ENCODE measurements at places on chromosomes 16 and 17. TPM values are rescaled to one million over a fixed set of nuclear protein-coding genes. Genes with fewer than 3 reads are reported as not detected.

The KRTAP9-8 gene
- not detected for total RNA-seq

The MT1F gene
- total RNA-seq = 2.4 TPM

The KRT32 gene
- total RNA-seq = not detected

GRCh38 chr16:31528523-31529107 is 915 bp downstream of the AHSP start:
- DNase-seq = no peak
- peaks cover 40% of the 10 kb centered on the region for H3K27me3 ChIP-seq
- H3K4me3 ChIP-seq = no peak overlapping the region
- no peaks in the 10 kb centered on the region for H3K36me3 ChIP-seq

GRCh38 chr17:66953630-66954020 is 10.9 kb upstream of the CACNG4 start:
- H3K4me1 ChIP-seq = peaks cover 11% of the 10 kb centered on the region
- DNase-seq = no peak
- H3K36me3 ChIP-seq = no peaks in the 10 kb centered on the region
- no peak overlapping the region for H3K27ac ChIP-seq
- peak overlapping the region; percentile 23 for H3K4me3 ChIP-seq

- peaks cover 2% of the 10 kb centered on the region for H3K27me3 ChIP-seq
- H3K27ac ChIP-seq = no peak overlapping the region
- no peak for DNase-seq
- peaks cover 34% of the 10 kb centered on the region for H3K4me1 ChIP-seq
- H3K4me3 ChIP-seq = no peak overlapping the region
- H3K36me3 ChIP-seq = no peaks in the 10 kb centered on the region
Observed at GRCh38 chr17:62649570-62649969, 22.1 kb downstream of the MRC2 start.

The NPIPB8 gene
- not detected for total RNA-seq

The NOS2 gene
- total RNA-seq = 0.91 TPM

The LGALS9B gene
- total RNA-seq = not detected

The OR1A1 gene
- total RNA-seq = not detected

The WFIKKN1 gene
- total RNA-seq = 8.5 TPM

- DNase-seq = no peak
- H3K4me3 ChIP-seq = no peak overlapping the region
- H3K36me3 ChIP-seq = no peaks in the 10 kb centered on the region
- no peaks in the 10 kb centered on the region for H3K27me3 ChIP-seq
Observed at GRCh38 chr16:25198021-25198420, 18.7 kb upstream of the AQP8 start.

DNA sequence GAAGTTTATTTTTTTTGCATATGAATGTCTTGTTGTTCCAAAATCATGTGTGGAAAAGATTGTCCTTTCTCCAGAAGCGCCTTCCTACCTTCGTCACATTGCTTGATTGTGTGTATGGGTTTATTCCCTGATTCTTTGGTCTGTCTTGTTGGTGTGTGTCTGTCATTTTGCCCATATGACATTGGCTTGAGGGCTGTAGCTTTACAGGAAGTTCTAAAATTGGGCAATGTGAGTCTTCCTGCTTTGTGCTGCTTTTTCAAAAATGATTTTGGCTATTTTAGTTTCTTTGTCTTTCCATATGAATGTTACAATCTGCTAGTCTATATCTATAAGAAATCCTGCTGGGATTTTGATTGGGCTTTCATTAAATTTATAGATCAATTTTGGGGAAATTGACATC is 217.2 kb downstream of the SNX29 start:
- H3K4me3 ChIP-seq = no peak overlapping the region
- H3K4me1 ChIP-seq = peaks cover 5% of the 10 kb centered on the region
- H3K27me3 ChIP-seq = peaks cover 2% of the 10 kb centered on the region

The TMEM204 gene
- total RNA-seq = 0.98 TPM

The SPATA22 gene
- not detected for total RNA-seq

The DNAAF8 gene
- 0.68 TPM for total RNA-seq

The STX1B gene
- total RNA-seq = 14.1 TPM

- DNase-seq = no peak
- H3K4me3 ChIP-seq = no peak overlapping the region
- H3K27ac ChIP-seq = peak overlapping the region; percentile 31
- peaks cover 2% of the 10 kb centered on the region for H3K36me3 ChIP-seq
Observed at GRCh38 chr16:68909099-68909733, 65.9 kb downstream of the TANGO6 start.

- H3K4me3 ChIP-seq = no peak overlapping the region
- peak overlapping the region; percentile 75 for H3K27ac ChIP-seq
- H3K4me1 ChIP-seq = peaks cover 36% of the 10 kb centered on the region
- no peaks in the 10 kb centered on the region for H3K27me3 ChIP-seq
- peaks cover 11% of the 10 kb centered on the region for H3K36me3 ChIP-seq
Observed at GRCh38 chr17:4332296-4332970, 34.0 kb downstream of the UBE2G1 start.

DNA sequence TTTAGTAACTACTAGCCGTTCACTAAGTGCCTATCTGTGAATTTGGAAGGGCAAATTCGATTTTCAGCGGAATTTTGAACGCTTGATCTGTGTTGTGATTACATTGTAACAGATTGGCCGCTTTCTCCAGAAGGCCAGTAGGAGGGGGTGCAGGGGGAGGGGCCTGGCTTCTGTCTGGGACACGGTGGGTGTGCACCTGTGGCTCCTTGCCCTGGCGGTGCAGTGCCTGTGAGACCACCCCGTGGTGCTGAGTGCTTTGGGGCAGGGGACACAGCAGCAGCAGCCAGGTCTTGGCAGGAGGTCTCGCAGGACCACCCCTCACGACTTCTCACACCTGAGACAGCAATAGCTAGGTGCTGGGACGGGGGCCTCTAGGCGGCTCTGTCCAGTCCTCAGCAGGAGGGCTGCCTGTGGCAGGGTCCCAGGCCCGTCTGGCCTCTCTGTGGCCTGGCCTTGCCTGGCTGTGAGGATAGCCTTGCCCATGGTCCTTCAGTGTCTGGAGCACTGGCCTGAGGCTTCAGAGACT is 1.8 kb downstream of the UBE2I start:
- H3K36me3 ChIP-seq = peaks cover 8% of the 10 kb centered on the region
- H3K27ac ChIP-seq = peak overlapping the region; percentile 99
- peak overlapping the region; percentile 98 for H3K4me3 ChIP-seq
- peaks cover 9% of the 10 kb centered on the region for H3K27me3 ChIP-seq

The KIF18B gene
- 93.1 TPM for total RNA-seq

The CA5A gene
- total RNA-seq = not detected

The ZNF385C gene
- 1.7 TPM for total RNA-seq

DNA sequence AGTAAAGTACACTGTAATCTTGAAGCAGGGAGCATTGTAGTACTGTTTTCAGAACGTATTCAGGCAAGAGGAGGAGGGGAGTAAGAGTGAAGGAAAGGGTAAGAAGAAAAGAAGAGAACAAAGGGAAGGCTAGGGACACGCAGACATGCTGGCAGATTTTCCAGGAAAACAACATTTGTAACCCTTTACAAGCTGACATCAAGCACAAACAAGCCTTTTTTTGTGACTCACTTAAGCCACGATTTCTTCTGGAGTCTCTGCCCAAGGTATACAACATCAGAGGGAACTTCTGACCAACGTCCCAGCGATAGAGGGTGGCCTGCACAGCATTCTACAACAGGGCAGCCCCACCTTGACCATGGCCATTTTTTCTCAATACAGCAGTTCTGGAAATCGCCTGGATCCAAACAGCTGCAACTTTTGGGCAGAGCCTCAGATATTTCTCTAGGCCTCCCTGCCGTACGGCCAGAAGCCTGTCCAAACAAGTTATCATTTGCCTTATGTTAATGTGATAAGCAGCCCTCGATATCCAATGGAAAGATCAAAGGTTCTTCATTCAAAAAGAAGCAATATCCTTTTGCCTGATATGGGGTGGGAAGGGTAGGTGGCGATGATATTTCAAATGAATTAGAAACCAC is 247.3 kb downstream of the ZFHX3 start:
- no peak overlapping the region for H3K4me3 ChIP-seq
- H3K27ac ChIP-seq = peak overlapping the region; percentile 58
- peaks cover 34% of the 10 kb centered on the region for H3K4me1 ChIP-seq
- H3K27me3 ChIP-seq = no peaks in the 10 kb centered on the region

The KIAA0513 gene
- total RNA-seq = 10.3 TPM

- no peak for DNase-seq
- peaks cover 6% of the 10 kb centered on the region for H3K4me1 ChIP-seq
- no peaks in the 10 kb centered on the region for H3K36me3 ChIP-seq
- peaks cover 13% of the 10 kb centered on the region for H3K27me3 ChIP-seq
- no peak overlapping the region for H3K27ac ChIP-seq
Observed at GRCh38 chr16:87581857-87582215, 20.5 kb upstream of the JPH3 start.

- peaks cover 74% of the 10 kb centered on the region for H3K27me3 ChIP-seq
- H3K4me1 ChIP-seq = peaks cover 22% of the 10 kb centered on the region
- no peaks in the 10 kb centered on the region for H3K36me3 ChIP-seq
Observed at GRCh38 chr17:56593646-56594319, at the start of gene NOG. Gene NOG (plus strand): TSS chr17:56593699. CDS start chr17:56594224, 525 bp downstream.

DNA sequence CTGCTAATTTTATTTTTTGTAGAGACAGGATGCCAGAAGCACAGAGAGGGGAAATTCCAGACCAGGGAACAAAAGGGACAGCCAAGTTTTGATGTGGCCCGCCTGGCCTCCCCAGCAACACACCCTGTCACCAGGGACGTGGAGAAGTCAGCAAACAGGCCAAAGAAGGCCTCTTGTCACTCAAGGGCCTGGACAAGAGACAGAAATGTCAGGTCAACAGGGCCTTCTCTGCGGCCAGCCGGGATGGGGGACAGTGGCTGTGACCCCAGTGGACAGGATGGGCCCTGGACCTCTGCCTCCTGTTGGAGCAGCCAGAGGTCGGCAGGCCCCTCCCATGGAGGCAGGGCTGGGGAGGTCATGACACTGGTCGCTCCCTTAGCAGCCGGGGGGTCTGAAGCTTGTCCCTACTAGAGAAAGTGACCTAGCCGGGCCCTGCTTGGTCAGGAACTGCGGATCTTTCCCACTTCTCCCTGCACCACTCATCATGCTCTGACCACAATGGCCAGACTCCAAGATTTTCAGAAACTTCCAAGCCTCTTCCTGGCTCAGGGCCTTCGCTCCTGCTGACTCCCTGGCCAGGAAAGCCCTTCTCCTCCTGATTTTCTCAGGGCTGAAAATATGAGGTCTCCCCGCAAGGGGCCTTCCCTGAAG is 9.2 kb upstream of the TVP23A start:
- no peak overlapping the region for H3K27ac ChIP-seq
- no peak overlapping the region for H3K4me3 ChIP-seq
- H3K4me1 ChIP-seq = no peaks in the 10 kb centered on the region

DNA sequence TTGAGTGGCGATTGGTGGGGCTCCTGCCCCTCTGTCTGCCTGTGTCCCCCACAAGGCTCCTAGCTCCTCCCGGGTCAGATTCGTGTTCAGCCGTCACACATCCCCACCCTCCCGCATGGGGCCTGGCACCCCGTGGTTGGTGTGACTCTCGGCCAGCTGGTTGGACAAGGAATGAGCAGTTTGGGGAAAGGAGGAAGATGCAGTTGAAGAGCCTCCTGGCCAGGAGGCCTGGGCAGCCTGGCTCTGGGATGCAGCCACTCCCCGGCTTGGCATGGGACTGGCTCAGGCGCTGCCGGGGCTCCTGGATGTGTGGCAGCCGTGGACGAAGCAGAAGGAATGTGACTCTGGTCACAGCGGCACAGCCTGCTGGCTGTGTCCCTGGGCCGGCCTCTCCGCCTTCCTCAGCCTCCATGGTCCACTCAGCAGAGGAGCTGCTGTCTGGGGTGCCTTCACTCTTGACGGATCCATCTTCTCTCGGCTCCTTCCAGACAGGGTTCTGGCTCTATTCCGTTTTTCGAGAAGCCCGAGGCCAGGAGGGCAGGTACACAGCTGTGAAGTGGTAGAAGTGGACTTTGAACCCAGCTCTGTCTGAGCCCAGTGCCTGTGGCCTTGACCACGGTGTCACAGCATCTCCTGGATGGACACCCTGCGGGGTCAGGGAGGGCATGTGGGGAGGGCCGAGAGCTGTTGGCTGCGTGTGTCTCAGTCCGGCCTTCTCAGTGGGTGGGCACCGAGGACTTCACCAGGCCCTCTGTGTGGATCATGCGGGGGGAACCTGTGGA is 2.1 kb downstream of the TRAF7 start:
- peaks cover 9% of the 10 kb centered on the region for H3K36me3 ChIP-seq
- DNase-seq = no peak
- peaks cover 3% of the 10 kb centered on the region for H3K27me3 ChIP-seq
- H3K4me3 ChIP-seq = peak overlapping the region; percentile 92
- no peak overlapping the region for H3K27ac ChIP-seq
- H3K4me1 ChIP-seq = peaks cover 44% of the 10 kb centered on the region

The SEZ6L2 gene
- 9.3 TPM for total RNA-seq

GRCh38 chr16:13904179-13904691 is 15.7 kb upstream of the ERCC4 start:
- H3K4me1 ChIP-seq = no peaks in the 10 kb centered on the region
- no peaks in the 10 kb centered on the region for H3K36me3 ChIP-seq
- no peak overlapping the region for H3K27ac ChIP-seq
- DNase-seq = no peak

DNA sequence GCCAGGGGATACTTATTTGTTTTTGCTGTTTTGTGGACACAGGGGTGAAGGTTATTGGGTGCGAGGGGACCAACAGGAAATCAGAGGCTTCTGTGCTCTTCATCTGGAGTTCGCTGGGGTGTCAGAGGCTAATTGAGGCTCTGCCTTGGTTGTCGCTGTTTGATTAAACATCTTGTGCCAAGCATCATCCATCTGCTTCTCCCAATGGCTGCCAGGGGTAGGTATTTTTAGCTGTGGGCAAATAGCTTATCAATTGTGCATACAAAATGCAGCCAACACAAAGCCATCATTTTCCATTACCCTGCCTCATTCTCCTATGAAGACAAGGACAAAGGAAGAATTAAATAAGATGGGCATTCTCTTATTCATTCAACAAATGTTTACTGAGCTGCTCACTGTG is 27.8 kb downstream of the GPR139 start:
- no peak for DNase-seq
- no peak overlapping the region for H3K27ac ChIP-seq
- no peak overlapping the region for H3K4me3 ChIP-seq
- H3K4me1 ChIP-seq = no peaks in the 10 kb centered on the region

- peaks cover 68% of the 10 kb centered on the region for H3K27me3 ChIP-seq
- no peak for DNase-seq
- no peaks in the 10 kb centered on the region for H3K4me1 ChIP-seq
- no peak overlapping the region for H3K4me3 ChIP-seq
Observed at GRCh38 chr17:2965621-2966595, 97.5 kb downstream of the OR1D5 start.

The TPSD1 gene
- not detected for total RNA-seq

GRCh38 chr17:8494506-8495111 is 58.9 kb downstream of the NDEL1 start:
- DNase-seq = no peak
- no peak overlapping the region for H3K27ac ChIP-seq
- H3K4me3 ChIP-seq = no peak overlapping the region
- H3K36me3 ChIP-seq = peaks cover 19% of the 10 kb centered on the region

DNA sequence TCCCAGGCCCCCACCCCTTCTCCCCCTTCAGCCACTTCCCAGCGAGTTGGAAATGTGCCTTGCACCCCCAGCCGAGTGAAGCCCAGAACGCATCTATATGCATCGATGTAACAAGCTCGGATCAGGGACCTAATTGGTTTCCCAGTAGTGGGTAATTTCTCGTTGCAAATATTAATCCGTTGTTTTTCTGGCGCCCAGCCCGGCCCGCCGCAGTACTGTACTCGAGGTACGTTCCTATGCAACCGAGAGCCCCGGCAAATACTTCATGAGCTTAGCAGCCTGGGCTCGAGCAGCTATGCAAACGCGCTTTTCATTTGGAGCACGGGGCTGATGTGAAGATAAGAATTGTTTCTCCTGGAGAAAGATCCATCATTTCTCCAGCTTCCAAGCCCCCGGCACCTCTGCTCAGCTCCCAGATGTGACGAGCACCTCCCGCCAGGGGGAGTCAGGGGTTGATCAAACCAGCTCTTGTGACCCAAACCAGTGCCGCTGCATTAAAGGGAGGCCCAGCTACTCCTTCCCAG is 229.8 kb downstream of the KATNIP start:
- no peaks in the 10 kb centered on the region for H3K36me3 ChIP-seq
- H3K27ac ChIP-seq = peak overlapping the region; percentile 35
- peak; percentile 61 for DNase-seq
- peak overlapping the region; percentile 34 for H3K4me3 ChIP-seq
- peaks cover 9% of the 10 kb centered on the region for H3K4me1 ChIP-seq

Data from neural crest cell (in vitro differentiated cells).